ENCODE measurements at places on chromosomes 1 and 21. TPM values are rescaled to one million over a fixed set of nuclear protein-coding genes. Genes with fewer than 3 reads are reported as not detected.

GRCh38 chr1:107228704-107229371 lies 88.0 kb downstream of the NTNG1 start:
- no peaks in the 10 kb centered on the region for H3K4me1 ChIP-seq
- no peak overlapping the region for H3K4me3 ChIP-seq
- H3K27ac ChIP-seq, result no peak overlapping the region
- peaks cover 4% of the 10 kb centered on the region for H3K27me3 ChIP-seq

DNA sequence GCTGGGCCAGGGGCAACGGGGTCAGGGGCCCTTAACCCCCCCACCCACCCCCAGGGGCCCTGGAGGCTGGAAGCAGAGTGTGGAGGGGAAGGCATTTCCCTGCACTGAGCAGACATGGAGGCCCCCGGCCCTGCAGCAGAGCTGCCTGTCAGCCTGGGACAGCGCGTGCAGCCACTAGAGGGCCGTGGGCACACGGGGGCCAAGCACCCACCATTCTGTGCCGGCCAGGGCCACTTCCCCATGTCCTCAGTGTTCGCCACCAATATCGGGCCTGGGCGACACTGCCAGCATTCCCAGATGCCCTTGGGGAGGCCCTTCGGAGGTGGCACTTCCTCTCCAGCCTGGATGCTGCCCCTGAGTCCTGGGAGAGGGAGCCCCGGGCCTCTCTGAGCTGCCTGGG lies 23.2 kb upstream of the ARHGEF16 start:
- DNase-seq, result peak; percentile 68
- H3K27me3 ChIP-seq, result no peaks in the 10 kb centered on the region
- no peaks in the 10 kb centered on the region for H3K4me1 ChIP-seq
- no peak overlapping the region for H3K4me3 ChIP-seq

GRCh38 chr1:193569983-193570269 lies 383.5 kb upstream of the B3GALT2 start:
- H3K4me1 ChIP-seq, result peaks cover 20% of the 10 kb centered on the region
- H3K36me3 ChIP-seq, result peaks cover 12% of the 10 kb centered on the region
- DNase-seq, result no peak
- H3K27me3 ChIP-seq, result no peaks in the 10 kb centered on the region

GRCh38 chr1:208513799-208514198 lies 269.6 kb upstream of the PLXNA2 start:
- no peaks in the 10 kb centered on the region for H3K36me3 ChIP-seq
- no peak for DNase-seq
- peaks cover 6% of the 10 kb centered on the region for H3K27me3 ChIP-seq
- H3K4me3 ChIP-seq, result no peak overlapping the region

GRCh38 chr1:168509210-168509609 lies 34.6 kb downstream of the XCL2 start:
- H3K27me3 ChIP-seq, result peaks cover 1% of the 10 kb centered on the region
- no peak for DNase-seq
- H3K4me1 ChIP-seq, result no peaks in the 10 kb centered on the region
- H3K4me3 ChIP-seq, result no peak overlapping the region
- H3K36me3 ChIP-seq, result no peaks in the 10 kb centered on the region

- peaks cover 14% of the 10 kb centered on the region for H3K4me1 ChIP-seq
- no peak overlapping the region for H3K4me3 ChIP-seq
- H3K27ac ChIP-seq, result no peak overlapping the region
Observed at GRCh38 chr1:167345386-167345733, 124.7 kb downstream of the POU2F1 start.

DNA sequence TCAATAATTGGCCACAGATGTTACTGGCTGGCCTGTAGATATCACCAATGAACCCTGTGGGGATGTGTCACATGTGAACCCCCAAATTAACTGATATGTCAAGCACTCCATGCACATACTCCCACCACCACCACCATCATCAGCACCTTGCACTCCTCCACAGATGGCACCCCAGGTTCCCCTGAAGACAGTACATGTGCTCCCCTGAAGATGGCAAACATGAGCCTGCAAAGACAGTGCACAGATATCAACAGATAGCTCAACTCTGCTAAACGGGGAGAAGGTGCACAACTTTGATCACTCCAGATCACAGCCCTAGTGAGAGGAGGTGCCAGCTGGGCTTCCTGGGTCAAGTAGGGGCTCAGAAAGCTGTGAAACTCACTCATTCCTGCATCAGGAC lies 74.4 kb downstream of the CLCA4 start:
- DNase-seq, result no peak
- H3K4me3 ChIP-seq, result no peak overlapping the region
- no peak overlapping the region for H3K27ac ChIP-seq
- H3K36me3 ChIP-seq, result peaks cover 2% of the 10 kb centered on the region
- peaks cover 14% of the 10 kb centered on the region for H3K27me3 ChIP-seq
- H3K4me1 ChIP-seq, result no peaks in the 10 kb centered on the region

DNA sequence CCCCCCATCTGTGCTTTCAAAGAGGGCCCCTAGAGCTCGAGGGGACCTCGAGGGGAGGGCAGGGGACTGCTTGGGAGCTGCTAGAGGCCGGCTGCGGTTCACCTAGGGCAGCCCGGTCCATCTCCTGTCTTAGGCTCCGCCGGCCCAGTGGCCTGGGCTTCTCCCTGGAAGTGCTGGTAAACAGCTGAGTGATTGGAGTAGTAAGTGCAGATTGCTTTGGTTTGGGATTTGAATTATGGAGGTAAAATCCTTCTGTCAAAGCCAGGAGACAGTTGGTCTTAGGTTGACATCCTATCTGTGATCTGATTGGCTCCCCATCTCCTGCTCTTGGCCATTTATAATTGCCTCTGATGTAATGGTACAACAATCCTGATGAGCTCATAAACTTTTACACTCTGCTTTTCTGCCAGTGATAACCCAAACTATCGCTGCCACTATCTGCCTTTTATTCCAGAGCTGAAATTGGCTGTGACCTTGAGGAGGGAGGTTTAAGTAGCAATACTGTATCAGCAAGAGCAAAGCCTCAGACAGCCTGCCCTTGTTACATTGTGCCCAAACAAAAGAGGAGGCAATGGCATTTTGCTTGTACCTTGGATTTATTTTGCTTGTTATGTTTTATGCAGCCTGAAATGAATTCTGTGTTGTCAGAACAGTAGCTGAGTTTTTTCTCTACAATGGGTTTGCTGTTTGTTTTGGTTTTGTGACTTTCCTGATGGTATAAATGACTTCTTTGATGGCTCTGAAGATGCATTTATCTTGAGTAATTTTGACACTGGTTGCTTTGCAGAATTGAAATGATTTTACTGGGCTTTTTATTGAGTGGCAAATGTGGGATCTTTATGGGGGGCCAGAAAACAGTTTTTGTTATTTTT lies 2.4 kb downstream of the ARID1A start:
- H3K27ac ChIP-seq, result no peak overlapping the region
- H3K4me1 ChIP-seq, result peaks cover 21% of the 10 kb centered on the region
- no peak for DNase-seq
- no peak overlapping the region for H3K4me3 ChIP-seq
- H3K27me3 ChIP-seq, result no peaks in the 10 kb centered on the region
- H3K36me3 ChIP-seq, result no peaks in the 10 kb centered on the region

DNA sequence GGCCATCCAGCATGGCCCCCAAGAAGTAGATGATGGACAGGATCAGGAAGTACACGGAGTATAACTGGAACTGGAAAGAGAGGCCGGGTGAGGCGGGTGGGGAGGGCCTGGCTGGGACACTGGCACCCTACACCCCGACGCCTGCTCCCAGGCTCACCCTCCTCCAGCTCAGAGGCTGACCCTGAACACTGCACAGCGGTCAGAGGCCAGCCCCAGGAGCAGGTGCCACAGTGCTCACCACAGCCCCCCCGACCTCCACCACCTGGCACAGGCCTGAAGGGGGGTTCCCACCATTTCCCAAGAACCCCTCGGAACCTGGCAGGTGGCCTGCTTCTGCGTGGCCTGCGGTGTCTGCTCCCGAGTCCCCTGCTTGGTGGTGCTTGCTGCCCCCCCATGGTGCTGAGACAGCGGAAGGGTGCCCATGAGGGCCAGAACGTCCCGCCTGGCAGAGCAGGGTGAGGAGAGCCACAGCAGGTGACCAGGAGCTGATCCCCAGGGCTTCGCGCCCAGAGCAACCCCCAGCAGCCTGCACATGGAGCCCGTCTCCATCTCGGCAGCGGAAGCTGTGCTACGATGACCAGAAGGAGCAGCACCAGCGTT lies 26.1 kb downstream of the SLC19A1 start:
- peaks cover 34% of the 10 kb centered on the region for H3K36me3 ChIP-seq
- peak; percentile 84 for DNase-seq
- no peak overlapping the region for H3K4me3 ChIP-seq
- H3K27me3 ChIP-seq, result no peaks in the 10 kb centered on the region
- no peak overlapping the region for H3K27ac ChIP-seq

DNA sequence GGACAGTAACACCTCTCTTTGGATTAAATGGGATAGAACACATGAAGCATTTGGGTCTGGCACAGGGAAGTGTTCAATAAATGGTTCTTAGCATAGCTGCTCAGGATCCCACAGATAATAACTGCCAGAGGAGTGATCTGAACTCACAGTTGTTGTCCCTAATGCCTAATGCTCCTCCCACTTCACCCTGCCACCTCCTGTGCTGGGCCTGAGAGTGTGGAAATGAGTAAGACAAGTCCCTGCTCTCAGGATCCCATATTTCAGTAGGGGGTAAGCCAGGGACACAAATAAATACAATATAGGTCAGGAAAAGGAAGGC lies 19.9 kb upstream of the FOXO6 start:
- peaks cover 5% of the 10 kb centered on the region for H3K36me3 ChIP-seq
- DNase-seq, result peak; percentile 22
- H3K27ac ChIP-seq, result no peak overlapping the region
- peaks cover 18% of the 10 kb centered on the region for H3K27me3 ChIP-seq
- no peaks in the 10 kb centered on the region for H3K4me1 ChIP-seq
- no peak overlapping the region for H3K4me3 ChIP-seq

The INTS11 gene
- 87.0 TPM for total RNA-seq

The SPATA45 gene
- total RNA-seq, result 1.3 TPM

The IGSF9 gene
- total RNA-seq, result not detected

The KRTAP10-8 gene
- not detected for total RNA-seq

The RGS16 gene
- 0.56 TPM for total RNA-seq

The RGS1 gene
- not detected for total RNA-seq
